AG08396 (cell line): ENCODE measurements at places on chromosomes 7 and 10.
A peak's percentile ranks its signal among the peaks of the same experiment; 100 is the strongest.

DNA sequence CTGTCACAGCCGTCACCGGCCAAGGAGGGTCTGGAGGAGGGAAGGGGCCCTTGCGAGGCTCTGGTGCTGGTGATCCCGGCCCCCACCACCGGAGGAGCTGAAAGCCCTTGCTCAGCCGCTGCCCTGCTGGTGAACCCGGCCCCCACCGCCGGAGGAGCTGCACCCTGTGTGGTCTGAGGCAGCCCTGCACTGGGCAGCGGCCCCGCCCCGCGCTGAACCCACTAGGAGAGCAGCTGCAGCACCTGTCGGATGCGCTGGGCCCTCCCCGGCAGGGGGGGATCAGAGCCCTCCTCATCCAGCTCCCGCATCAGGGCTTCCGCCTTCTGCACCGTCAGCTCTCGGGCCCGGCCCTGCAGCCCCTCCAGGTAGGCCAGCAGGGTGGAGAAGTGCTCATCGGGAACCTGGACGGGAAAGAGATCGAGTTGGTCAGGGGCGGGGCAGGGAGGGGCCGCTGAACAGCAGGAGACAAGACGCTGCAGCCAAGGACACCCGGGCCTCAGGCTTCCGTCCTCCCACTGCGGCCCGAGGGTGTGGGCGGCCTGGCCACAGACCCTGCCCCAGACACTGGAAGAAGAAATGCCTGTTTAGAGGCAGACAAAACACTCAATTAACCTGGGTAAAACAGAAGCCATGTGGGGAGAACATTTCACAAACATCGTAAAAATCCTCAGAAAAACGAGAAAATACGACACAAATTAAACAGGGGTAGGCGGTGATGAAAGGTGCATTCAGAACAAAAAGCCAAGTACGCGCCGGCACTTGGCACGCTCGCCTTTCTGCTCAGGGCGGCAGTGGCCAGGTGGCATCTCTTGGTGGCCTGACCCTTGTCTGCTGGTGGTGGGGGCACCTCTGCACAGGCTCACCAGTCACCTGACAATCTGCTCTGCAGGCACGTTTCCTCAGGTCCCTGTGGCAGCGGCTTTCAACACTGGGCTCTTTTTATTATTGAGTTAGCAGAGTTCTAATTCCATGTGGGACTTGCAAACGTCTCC is 14.7 kb downstream of the CYP2W1 start:
- no peak for DNase-seq

DNA sequence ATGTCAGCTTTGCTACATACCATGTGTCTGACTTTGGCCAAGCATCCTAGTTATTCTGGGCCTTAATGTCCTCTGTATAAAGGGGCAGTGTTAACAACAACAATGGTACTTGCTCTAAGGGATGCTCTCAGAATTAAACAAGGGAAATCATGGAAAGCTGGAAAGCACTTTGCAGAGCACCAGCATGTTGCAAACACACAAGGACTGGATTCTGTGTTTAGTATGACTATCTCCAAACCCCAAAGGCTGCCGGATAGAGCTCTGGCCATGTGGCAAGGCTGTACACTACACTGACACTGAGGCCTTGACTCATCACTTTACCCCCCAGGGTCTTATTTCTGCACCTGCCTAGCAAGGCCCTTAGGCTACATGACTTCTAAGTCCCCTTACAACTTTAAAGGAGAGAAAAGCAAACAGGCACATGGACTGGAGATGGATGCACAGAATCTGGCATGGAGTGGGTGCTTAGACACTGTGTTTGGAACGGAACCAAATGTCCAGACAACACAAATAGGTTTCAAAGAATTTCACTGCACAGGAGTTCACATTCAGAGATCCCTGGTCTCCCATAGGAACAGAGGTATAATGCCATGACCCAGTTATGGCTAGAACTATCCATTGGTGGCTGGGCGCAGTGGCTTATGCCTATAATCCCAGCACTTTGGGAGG is 74.6 kb downstream of the FAM13C start:
- DNase-seq, result no peak

DNA sequence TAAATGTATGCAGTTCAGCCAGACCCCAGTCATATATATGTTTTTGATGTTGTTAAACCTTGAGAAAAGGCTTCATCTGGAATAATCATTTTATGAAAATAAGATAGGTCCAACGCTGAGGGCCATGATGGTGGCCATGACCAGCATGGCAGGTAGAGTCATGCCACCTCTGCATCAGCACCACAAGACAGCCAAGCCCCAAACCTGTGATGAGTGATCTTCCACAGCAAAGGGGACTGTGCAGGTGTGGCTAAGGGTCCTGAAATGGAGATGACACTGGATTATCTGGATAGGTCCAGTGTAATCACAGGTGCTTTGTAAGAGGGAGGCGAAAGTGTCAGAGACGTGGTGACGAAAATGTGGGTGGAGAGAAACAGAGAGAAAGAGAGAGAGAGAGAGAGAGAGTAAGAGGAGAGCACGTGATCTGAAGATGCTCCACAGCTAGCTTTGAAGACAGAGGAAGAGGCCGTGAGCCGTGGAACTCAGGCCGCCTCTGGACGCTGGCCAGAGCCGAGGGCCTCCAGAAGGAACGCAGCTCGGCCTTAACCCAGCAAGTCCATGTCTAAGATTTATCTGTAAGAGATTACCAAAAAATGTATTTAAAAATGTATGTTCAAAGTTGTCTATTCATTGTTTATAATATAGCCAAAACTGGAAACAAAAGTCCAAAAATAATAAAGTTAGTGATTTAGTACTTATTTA is 304.4 kb upstream of the SHH start:
- DNase-seq, result no peak

- no peak for DNase-seq
These were observed 77.5 kb upstream of the PDE1C start for GRCh38 chr7:32147546-32148268.

- DNase-seq, result no peak
These were observed 94.0 kb downstream of the TBXAS1 start for GRCh38 chr7:139923090-139923489.

DNA sequence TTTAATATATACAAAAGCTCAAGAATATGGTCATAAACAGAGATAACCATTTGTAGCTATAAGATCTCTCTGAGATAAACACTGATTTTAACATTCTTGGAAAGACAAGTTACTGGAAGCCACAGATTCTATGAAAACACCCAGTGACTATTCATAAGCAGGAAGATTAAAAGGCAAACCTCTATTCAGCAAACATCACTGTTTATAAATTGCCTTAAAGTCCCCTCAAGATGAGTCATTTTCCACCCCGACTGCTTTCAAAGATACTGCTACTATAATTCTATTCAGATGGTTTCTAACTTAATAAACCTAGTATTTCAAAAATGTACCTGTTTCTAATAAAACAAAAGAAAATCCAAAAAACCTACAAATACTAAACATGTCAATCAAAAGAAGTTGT is 21.0 kb downstream of the TM9SF3 start:
- DNase-seq, result peak; percentile 48

DNA sequence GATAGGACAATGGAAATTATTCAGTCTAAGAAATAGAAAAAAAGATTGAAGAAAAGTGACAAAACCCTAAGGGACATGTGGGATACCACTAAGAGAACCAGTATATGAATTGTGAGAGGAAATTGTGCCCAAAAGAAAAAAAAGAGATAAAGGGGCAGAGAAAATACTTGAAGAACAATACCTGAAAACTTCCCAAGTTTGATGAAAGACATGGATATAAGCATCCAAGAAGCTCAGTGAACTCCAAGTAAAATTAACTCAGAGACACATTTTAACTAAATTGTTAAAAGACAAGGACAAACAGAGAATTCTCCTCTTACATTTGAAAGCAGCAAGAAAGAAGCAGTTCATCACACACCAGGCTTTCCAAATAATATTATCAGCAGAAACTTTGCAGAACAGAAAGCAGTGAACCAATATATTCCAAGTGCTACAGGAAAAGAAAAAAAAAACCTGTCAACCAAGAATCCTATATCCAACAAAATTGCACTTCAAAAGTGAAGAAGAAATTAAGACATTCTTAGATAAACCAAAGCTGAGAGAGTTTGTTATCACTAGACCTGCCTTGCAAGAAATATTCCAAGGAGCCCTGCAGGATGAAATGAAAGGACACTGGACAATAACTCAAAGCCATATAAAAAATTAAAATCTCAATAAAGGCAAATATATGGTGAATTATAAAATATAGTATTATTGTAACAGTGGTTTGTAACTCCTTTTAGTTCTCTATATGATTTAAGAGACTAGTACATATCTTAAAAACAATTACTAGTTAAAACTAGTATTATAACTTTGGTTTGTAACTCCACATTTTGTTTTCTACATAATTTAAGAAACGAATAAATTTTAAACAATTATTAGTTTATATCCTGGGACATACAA is 470.0 kb downstream of the PTPRN2 start:
- DNase-seq, result no peak

DNA sequence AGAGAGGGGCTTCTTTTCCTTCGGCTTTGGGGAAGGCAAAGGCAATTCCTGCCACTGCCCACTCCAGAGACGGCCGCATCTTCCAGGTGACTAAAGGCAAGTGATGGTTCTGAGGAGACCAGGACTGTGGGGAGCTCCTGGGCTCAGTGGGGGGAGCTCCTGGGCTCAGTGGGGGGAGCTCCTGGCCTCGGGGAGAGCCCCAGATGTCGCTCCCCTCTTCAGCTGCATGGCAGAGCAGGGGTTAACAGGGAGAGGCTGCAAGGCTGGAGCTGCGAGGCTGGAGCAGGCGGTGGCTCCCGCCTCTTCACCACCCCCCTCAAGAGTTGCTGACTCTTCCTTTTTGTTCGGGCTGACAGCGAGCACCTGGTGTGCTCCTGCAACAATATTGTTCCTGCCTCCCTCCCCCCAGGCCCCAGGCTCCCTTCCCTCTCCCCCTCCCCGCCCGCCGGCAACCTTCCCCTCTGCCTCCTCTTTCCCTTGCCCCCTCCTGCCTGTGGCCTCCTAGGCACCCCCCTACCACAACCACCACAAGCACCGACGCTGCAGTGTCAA is 56.3 kb upstream of the LBX1 start:
- no peak for DNase-seq

DNA sequence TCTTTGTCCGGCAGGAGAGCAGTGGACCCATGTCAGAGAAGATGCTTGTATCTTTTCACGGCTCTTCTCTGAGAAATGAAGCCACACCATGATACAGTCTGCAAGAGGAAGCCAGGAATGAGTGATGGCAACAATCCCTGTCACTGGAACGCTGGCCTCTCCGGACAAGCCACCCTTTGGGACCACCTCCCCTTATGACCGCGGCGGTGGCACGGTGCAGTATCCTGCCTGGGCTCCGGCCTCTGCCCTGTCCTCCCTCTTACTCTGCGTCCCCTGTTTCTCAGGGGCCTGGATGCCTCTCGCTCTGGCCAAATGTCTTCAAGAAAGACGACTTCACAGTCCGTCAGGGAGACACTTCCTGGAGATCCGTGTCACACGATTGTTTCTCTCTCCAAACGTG is 370.5 kb downstream of the ZNF716 start:
- DNase-seq, result no peak

- no peak for DNase-seq
These were observed 1.4 kb upstream of the MMD2 start for GRCh38 chr7:4960363-4960762.

DNA sequence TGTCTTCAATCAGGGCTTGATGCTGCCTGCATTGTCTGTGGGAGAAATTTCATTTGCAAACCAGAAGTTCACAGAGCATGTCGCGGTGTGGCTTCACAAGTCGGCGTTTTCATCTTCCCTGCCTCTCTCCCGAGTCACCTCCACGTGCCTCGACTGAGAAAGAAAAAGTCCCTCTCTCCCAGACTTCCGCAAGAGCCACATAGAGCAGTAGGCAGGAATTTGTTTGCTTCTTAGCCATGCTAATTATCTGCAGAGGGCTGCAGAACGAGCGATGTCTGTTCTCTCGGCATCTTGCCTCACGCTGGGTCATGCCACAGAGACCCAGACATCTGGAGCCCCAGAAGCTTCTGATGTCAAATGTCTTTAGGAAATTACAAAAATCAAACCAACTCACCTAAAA is 272.2 kb downstream of the TCF7L2 start:
- no peak for DNase-seq

GRCh38 chr7:117874191-117874700 is 1.0 kb upstream of the CTTNBP2 start:
- no peak for DNase-seq

GRCh38 chr7:27193335-27194001 is 6.4 kb downstream of the HOXA13 start:
- no peak for DNase-seq

- DNase-seq, result no peak
These were observed 95.0 kb upstream of the DDC start for GRCh38 chr7:50660040-50660829.

- DNase-seq, result peak; percentile 80
These were observed 448 bp upstream of the SRPK2 start for GRCh38 chr7:105389088-105389650.

- no peak for DNase-seq
These were observed 43.8 kb downstream of the SP8 start for GRCh38 chr7:20742913-20743312.

DNA sequence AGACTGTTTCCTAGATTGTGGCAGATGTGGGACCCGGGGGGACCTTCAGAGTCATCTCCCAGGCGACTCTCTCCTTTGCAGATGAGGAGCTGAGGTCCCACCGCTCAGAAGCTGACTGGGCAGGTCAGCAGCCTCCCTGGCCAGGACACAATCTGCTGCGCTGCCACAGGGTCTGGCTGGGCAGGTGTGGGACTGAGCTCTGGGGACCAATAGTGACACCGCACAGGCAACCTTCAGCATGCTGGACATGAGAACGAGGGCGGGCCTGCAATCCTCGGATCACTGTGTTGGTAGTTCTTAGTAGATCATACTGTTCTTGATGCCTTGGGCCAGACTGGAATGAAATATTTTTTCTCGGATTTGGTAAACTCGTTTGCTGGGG is 20.5 kb upstream of the CRYGN start:
- DNase-seq, result no peak

- DNase-seq, result peak; percentile 49
These were observed 52.2 kb upstream of the SEC61G start for GRCh38 chr7:54811041-54811845.

GRCh38 chr7:131105799-131106680 is 221.6 kb upstream of the MKLN1 start:
- peak; percentile 89 for DNase-seq

GRCh38 chr10:91758303-91759146 is 39.7 kb upstream of the TNKS2 start:
- peak; percentile 38 for DNase-seq

DNA sequence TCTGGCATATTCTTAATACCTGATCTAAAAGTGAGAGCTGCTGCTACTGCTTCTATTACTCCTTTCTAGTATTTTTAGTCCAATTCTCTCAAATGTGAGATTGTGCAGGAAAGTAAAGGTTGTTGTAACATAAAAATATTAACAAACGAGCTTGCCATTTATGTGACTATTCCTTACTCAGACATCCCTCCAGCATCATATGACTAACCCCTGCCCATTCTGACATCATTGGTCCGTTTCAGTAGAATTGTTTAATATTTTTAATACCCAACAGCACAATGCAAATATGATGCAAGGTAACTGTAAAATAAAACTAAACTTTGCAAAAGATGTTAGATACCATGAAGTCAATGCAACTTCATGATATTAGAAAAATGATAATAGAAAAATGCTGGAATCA is 83.6 kb downstream of the CFAP58 start:
- no peak for DNase-seq
